ENCODE measurements at places on chromosomes 13 and 19.
A peak's percentile ranks its signal among the peaks of the same experiment; 100 is the strongest.

DNA sequence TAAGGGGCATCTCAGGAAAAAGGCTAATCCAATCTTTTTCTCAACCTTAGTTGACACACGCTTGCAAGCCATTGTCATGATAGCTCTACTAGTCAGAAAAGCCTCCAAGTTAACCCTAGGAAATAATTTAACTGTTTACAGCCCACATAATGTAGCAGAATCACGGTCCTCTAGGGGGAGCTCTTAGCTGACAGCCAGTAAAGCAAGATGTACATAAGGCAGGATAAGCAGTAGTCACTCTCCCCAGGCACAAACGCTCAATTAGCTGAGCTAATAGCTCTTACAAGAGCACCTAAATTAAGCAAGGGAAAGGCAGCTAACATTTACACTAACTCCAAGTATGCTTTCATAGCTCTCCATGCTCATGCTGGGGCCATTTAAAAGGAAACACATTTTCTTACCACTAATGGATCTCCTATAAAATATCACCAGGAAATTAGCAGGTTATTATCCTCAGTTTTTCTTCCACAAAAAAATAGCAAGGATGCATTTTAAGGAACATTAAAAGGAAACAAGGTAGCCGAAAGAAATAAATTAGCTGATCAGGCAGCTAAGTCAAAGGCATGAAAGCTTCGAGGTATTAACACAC is 33.7 kb upstream of the ZSCAN5A start:
- no peak for DNase-seq

GRCh38 chr13:89455741-89456140 is 1784.6 kb downstream of the SLITRK5 start:
- DNase-seq: no peak

DNA sequence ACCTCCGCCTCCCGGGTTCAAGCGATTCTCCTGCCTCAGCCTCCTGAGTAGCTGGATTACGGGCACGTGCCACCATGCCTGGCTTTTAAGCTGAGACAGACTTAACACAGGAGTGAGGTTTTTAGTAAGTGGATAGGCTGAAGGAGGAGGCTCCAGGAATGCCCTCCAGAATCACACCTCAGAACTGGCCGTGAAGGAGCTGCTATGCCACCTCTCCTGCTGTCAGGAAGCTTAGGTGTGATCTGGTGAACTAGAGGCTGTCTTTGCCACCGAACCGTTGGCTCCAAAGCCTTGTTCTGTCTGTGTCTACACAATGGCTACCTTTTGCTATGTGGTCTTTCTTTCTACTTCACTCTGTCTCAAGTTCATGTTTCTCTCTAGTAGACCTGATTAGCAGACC is 4.2 kb downstream of the PDCD2L start:
- DNase-seq: no peak

DNA sequence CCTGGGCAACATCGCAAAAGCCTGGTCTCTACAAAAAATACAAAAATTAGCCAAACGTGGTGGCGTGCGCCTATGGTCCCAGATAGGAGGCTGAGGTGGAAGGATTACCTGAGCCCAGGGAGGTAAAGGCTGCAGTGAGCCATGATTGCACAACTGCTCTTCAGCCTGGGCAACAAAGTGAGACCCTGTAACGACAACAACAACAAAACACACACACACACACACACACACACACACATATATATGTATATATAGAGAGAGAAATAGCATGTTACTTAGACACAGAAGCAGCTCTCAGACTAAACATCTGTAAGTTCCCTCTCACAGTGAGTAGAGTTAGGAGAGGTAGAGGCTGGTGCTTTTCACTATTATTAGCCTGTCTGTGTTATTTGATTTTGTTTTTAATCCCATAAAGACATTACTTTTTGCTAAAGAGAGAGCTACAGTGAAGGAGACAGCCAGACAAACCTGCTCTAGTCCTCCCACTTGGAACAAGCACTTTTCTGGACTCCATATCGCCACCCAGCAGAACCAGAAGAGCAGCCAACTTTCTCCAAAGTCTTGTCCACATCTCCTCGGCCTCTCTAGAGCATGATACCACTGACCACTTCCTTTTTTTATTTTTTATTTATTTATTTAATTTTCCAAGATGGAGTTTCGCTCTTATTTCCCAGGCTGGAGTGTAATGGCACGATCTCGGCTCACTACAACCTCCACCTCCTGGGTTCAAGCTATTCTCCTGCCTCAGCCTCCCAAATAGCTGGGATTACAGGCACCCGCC is 2.8 kb upstream of the LIN7B start:
- DNase-seq: no peak

DNA sequence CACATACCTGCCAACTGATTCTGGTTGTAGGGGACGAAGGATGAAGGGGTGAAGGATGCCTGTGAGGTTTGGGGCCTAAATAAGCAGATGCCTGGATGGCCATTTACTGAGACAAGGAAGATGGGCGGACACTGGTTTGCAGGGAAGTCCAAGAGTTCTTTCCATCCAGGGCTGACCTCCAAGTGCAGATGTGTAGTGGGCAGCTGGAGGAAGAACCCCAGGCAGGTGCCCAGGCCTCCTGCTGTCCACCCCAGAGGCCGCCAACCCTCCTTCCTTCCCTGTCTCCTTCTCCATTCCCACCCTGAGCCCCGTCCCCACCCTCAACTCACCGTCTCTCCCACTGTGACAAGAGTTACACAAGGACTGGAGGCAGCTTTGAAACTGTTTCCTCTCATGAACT is 171.5 kb downstream of the KATNAL1 start:
- no peak for DNase-seq

DNA sequence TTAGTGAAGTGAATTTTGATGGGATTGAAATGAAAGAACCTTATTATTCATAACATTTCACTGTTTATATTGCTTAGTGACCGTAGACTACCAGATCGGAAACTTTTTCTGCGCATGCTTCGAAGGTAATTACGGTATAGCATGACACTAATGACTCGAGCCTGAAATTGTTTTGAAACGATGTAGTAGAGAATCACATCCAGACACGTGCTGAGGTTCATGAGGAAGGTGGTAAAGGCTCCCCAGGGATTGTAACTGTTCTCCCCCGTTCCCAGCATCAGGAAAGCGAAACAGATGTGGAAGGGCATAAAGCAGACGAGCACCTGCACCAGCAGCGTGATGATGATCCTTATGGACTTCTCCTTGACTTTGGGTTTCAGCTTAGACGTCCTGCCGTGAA is 3.3 kb downstream of the GPR18 start:
- DNase-seq: no peak

- DNase-seq: no peak
These were observed 150.7 kb downstream of the ABCC4 start for GRCh38 chr13:95150555-95150954.

DNA sequence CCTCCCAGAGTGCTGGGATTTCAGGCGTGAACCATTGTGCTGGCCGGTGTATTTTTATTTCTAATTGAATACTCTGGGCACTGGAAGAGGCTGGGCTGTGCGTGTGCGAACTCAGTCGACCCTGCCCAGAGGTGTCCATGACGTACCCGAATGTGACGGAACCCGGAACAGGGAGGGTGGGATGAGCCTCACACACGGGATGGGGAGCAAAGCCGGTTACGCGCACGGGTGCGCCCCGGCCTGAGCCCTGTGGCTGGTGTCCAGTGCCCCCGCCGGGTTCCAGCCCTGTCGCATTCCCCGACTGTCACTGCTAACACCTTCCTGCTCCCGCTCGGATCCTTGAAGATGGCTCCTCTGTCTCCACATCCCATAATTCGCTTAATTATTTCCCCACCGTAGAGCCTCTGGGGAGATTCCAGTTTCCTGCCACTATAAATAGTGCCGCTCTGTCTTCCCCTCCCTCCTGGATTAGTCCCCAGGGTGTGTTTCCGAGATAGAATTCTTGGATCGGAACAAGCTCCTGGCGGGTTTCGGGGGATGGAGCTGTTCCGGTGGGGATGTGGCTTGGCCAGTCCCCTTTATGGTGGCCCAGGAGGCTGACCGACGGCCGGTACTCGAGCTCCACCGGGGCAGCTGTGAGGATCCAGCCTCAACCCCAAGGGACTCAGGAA is 22.0 kb downstream of the SBNO2 start:
- DNase-seq: no peak

DNA sequence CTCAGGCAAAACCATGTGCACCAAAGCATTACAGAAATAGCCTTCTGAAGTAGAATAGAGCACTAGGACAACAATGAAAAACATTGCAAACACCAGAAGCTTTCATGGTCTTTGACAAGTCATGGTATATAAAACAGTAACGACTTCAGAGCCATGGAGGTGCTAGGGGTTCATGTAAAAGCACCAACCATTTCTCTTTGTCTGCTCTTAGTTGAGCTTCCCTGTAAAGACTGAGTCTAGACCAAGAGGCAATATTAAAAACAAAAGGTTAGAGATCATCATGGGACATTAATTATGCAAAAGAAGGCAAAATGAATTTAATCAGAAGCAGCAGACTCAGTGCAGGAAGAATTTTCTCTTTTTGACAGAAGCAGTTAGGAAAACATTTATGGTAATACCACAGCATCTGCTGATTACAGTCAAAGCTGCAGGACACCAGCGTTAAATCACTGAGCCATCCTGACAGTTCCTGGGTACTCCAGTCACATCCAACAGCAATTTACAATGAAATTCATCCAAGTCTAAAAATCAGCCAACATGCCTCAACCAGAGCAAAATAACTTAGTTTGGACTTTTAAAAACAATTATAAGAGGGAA is 476.8 kb downstream of the DIAPH3 start:
- DNase-seq: no peak

DNA sequence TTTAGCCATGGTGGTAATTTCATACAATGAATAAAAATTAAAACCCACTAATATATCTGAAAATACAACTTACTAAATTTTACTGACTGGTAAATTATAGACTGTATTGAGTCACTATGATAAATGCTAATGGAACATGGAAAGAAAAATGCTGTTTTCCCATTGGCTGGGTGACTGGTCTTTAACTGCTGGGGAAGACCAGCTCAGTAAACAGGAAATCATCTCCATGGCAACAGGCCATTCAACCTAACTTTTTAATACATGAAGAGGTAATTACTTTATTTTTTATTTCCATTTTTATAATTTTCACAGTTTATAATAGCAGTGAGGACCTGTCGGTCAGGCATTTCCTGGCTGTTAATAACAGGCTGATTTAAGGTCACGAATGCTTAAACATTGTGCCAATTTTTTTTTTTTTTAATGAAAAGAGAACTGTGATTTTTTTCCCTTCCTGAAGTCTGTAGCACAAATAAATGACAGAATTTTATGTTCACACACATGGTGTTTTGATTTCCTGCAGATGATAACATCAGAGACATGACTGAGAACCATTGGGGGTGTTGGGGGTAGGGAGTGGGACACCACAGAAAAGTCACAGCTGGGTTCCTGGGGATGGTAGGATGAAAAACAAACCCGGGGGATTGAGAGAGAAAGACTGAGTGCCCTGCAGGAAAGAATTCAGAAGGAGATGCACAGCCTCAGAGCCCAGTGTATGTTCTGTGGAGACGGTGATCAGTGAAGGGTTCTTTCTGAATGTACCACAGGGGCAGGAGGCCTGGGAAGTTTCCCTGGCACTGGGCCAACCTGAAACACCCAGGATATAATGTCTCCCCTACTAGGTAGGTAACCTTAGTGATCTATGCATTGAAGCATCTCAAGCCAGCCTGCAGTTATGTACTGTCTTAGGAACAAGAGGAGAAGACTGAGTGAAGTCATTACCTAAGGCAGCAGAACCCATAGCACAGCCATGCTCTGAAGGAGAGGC is 297.1 kb downstream of the COG6 start:
- no peak for DNase-seq

- no peak for DNase-seq
These were observed 229.6 kb downstream of the KLF12 start for GRCh38 chr13:73904625-73905024.

DNA sequence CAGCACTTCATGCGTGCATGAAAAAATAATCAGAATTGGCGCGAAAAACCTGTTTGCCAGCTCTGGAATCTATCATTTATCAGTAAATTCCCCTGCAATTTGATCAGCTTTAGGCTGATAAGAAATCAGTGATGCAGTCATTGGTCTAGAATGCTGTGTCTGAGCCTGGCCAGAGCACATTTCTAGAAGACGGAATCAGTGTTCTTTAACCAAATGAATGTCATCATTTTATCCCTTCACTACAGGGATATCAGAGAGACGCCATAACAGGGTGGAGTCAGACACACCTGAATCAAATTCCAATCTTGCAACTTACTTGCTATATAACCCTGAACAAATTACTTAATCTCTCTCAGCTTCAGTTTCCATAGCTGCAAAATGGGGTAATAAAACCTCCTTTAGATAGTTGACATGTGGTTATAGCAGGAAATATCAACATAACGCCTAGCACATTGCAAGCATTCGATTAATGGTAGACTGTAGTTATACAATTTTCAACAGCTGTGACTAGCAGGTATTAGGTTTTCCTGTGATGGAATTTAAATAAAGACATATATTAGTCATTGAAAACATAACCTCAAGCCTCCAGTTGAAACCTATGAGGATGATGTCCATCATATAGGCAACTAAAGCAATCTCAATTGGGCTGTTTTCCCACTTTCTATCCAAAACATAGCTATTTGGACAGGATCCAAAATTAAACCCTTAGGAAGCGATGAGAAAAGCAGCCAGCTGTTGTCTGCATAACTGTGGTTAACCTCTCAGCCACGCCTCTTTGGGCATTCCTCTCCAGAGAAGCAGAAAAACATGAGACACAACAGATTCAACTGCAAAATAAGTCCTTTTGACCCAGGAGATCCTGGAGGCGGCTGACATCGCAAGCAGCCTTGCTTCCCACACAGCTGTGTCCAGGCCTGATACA is 51.6 kb upstream of the UBL3 start:
- DNase-seq: peak; percentile 13

DNA sequence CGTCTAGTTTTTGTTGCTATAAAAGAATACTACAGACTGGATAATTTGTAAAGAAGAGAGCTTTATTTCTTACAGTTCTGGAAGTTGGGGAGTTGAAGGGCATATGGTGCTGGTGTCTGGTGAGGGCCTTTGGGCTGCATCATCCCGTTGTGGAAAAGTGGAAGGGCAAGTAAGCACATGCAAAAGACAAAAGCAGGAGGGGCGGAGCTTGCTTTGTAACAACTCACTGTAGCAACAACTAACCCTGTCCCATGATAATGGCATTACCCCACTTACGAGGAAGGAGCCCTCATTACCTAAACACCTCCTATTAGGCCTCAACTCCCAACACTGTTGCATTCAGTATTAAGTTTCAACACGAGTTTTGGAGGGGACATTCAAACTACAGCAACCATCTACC is 7.2 kb upstream of the DNAJC15 start:
- DNase-seq: no peak

- no peak for DNase-seq
These were observed 384.3 kb downstream of the EFNB2 start for GRCh38 chr13:106151056-106151699.

GRCh38 chr13:105773241-105773640 is 762.2 kb downstream of the EFNB2 start:
- no peak for DNase-seq
